ENCODE measurements at places on chromosomes 13 and 19.

DNA sequence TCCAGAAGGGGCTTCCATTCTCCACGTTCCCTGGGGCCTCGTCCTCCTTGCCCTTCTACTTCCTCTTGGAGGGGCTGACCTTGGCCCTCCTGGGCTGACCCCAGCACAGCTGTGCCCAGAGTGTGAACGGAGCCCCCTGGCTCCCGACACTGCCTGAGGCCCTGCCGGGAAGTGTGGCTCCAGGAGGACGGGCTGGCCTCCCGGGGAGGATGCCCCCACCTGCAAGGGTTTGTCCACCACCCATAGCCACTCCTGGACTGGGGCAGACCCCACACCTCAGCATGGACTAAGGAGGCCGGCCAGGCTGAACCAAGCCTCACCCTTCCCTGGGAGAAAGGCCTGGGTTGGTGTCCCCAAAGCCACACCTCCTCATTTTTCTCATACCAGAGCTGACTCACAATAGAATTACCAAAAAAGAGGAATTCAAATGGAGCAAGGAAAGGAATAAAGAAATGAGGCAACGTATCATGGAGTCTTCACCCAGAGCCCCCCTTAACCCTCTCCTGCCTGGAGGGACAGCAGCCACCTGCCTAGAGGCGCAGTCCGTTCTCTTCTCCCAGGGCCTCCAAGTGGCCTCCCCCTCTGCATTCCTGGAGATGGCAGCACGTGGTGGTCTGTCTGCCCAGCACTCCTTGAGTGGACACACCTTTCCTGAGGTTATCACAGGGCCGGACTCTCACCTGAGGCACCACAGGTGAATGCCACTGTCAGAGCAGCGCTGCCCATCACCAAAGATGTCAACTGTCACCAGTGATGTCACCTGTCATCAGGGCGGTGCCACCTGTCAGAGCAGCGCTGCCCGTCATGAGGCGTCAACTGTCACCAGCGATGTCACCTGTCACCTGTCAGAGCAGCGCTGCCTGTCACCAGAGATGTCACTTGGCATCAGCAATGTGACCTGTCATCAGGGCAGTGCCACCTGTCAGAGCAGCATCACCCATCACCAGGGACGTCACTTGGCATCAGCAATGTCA, 3.1 kb upstream of the C13orf46 start:
- DNase-seq, result no peak

DNA sequence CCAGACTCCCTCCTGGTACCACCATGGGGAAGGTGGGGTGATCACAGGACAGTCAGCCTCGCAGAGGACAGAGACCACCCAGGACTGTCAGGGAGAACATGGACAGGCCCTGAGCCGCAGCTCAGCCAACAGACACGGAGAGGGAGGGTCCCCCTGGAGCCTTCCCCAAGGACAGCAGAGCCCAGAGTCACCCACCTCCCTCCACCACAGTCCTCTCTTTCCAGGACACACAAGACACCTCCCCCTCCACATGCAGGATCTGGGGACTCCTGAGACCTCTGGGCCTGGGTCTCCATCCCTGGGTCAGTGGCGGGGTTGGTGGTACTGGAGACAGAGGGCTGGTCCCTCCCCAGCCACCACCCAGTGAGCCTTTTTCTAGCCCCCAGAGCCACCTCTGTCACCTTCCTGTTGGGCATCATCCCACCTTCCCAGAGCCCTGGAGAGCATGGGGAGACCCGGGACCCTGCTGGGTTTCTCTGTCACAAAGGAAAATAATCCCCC, 505 bp upstream of the CEACAM5 start:
- no peak for DNase-seq

GRCh38 chr13:31859571-31859970, 120.2 kb downstream of the RXFP2 start:
- DNase-seq, result no peak

- peak; percentile 18 for DNase-seq
These were observed 60.3 kb downstream of the SLC7A9 start for GRCh38 chr19:32809254-32809653.

DNA sequence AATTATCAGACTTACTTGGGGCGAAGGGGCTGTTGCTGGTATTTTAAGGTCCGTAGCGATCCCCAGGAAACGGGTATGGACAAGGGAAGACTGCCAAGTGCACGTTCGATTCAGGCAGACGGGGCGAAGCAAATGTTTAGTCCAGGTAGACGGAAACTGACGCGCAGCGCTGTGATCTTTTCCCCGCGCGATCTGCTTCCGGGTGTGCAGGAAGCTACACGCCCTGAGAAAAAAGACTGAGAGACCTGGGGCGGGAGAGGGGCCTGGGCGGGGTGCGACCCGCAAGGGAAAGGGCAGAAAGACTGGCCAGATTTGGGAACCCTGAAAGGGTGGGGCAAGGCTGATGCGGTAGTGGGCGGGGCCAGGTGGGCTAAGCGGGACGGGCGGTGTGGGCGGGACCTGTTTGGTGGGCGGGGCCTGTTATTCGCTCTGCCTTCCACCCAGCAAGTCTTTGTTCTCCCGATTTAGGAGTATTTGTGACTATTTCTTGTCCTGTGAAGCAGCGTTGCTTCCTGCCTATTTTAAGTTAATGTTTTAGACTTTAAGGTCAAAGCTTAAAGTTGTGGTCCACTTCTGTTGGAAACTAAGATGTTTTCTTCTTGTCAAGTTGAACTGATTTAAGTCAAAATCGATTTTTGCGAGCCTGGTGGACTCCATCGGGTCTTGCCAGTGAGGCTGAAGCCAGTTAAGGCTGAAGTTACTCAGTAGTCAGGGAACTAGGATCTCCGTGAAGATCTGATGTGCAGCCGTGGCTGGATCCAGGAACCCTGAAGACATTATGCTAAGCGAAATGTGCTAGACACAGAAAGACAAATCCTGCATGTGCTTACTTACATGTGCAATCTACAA, at the start of gene ZNF836:
ZNF836 (minus strand) TSS at position 301 of the 849 bp plus-strand sequence. CDS start 3,549 bp downstream, outside the sequence.
- peak; percentile 45 for DNase-seq

- no peak for DNase-seq
These were observed 53.4 kb downstream of the ABCC4 start for GRCh38 chr13:95247852-95248251.

DNA sequence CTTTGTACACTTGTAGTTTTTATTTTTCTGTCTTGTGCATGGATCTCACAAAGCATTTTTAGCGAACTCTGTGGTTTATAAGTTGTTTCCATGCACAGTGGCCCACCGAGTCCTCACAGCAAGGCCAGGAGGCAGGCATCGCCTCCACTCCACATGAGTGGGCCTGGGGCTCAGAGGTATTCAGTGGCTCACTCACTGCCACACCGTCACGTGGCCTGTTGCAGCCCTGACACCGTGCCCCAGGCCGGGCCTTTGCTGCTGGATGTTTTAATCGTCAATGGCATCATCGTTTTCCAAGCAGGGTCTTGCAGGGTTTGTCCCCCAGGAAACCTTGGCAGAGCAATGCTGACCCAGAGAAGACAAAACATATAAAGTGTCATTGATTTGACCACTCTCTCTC, 59.8 kb downstream of the SPACA7 start:
- no peak for DNase-seq

DNA sequence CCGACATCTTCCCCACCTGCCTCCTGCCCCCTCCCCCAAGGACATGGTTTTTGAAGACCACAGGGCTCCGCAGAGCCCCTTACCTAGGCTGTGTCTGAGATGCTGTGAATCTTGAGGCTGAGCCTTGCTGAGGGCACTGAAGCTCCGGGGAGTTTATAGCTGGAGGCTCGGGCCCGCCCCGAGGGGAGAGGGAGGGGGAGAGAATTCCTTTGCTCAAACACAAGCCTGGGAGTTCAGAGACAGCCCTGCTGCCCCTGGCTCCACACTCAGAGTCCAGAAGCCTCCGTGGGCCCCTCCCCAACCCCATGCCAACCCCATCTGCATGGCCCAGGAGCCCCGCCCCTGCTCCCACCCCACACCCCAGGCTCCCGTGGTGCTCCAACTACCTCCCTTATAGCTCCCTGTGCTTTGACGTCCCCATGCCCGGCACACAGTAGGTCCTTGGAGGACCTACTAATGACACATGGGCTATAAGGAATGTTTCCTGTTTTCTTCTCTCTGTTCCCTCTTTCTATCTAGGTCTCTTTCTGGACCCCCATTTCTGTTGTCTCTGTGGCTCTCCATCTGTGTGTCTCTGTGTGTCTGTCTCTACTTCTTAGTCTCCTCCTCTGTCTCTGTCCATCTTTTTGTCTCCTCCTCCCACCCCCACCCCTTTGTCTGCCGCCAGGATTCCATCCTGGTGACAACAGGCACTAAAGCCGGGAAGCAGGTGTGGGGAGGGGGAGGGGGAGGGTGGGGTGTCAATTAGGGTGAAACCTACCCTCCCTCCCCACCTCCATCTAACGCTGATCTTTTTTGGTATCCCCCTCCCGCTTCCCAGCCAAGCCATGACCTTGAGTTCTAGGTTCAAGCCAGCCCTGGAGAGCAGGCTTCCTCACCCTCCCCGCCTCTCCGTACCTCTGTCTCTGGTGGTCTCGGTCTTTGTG, at the start of gene TNNT1:
TNNT1 (minus strand) TSS at position 129 of the 926 bp plus-strand sequence. CDS start 2,049 bp downstream, outside the sequence.
- DNase-seq, result no peak

GRCh38 chr19:18815673-18816072, 16.1 kb upstream of the UPF1 start:
- no peak for DNase-seq

- DNase-seq, result no peak
These were observed 96.6 kb upstream of the LSM14A start for GRCh38 chr19:34075661-34076091.

GRCh38 chr13:29525757-29526156, 69.7 kb downstream of the SLC7A1 start:
- DNase-seq, result no peak

DNA sequence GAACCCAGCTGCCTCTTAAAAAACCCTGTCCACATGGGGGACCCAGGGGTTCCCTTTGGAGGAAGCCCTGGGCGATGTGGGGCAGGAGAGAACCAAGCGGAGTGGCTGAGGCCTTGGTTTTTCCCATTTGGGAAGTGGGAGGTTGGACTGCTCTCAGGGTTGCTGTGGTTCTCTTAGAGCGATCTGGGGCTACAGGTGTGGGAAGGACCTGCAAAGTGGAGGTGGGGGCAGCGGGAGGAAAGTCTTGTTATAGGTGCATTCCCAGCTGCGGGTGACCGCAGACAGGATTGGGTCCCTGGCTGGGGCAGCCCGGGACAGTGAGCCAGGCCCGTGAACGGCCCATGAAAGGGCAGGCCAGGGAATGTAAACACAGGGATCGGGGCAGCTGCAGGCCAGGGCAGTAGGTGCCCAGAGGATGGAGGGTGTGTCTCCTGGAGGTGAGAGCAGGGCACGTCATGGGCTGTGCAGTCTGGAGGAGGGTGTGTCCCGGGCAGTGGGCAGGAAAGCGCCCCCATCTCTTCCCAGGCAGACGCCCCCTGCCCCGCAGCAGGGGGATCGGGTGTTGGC, 814 bp downstream of the SLC25A23 start:
- DNase-seq, result no peak

Measured in LNCaP clone FGC (cell line).